ENCODE measurements at places on chromosomes 7 and 10.

- DNase-seq, result no peak
Measured at GRCh38 chr7:104902183-104902582, 111.8 kb upstream of the KMT2E start.

GRCh38 chr10:84478151-84478550 is 149.8 kb downstream of the CCSER2 start:
- no peak for DNase-seq

GRCh38 chr7:74474271-74474865 is 20.7 kb downstream of the GTF2IRD1 start:
- no peak for DNase-seq

DNA sequence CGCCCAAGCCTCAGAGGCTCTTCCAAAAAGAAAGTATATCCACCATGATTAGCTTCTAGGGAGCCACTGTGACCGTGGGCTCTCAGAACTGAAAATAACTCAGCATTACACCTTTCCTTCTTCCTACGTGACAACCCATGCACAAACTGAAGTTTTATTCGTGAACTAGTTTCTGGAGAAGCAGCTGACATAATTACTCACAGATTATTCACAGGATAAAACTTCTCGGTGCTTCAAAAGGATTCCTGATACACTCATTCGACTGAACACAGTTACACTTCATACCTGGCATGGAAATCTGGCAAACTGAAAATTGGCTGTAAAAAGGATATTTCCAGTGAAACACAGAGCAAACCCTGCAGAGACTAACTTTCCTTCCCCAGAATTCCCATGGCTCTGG is 139.2 kb upstream of the PTER start:
- no peak for DNase-seq

- DNase-seq, result no peak
Measured at GRCh38 chr7:141272417-141272816, 198.6 kb downstream of the TMEM178B start.

DNA sequence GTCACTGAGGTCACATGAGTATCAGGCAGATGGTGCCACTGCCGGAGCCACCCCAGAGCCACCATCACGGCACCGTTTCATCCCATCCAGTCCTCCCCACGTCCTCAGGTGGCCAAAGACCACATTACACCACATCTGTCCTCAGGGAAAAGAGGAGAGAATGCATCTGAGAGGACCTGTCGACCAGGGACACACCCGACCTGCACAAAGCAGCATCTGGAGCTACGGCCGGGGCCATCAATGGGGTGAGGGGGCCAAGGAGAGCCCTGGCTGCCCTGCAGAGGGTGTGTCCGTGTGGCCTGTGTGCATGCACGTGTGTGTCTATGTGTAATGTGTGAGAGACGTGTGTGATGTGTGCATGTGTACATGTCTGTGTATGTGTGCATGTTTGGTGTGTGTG is 480.6 kb downstream of the DNAJB6 start:
- DNase-seq, result no peak

- no peak for DNase-seq
Measured at GRCh38 chr10:69638642-69639041, 8.6 kb downstream of the FAM241B start.

- no peak for DNase-seq
Measured at GRCh38 chr7:130369831-130370550, 10.3 kb upstream of the CPA1 start.

DNA sequence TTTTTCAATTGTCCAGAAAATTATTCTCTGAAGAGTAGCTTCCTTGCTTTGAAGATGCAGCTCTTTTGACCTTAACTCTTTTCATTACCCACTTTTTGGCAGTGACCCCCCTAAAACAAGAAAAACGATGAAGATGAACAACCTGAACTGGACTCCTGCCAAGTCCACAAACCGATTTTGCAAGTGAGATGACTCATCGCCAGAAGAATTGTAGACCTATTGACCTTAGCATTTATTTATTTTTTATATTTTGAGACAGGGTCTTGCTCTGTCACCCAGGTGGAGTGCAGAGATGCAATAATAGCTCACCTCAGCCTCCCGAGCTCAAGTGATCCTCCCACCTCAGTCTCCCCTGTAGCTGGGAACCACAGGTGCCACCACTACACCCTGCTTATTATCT is 859.2 kb downstream of the GATA3 start:
- DNase-seq, result no peak

DNA sequence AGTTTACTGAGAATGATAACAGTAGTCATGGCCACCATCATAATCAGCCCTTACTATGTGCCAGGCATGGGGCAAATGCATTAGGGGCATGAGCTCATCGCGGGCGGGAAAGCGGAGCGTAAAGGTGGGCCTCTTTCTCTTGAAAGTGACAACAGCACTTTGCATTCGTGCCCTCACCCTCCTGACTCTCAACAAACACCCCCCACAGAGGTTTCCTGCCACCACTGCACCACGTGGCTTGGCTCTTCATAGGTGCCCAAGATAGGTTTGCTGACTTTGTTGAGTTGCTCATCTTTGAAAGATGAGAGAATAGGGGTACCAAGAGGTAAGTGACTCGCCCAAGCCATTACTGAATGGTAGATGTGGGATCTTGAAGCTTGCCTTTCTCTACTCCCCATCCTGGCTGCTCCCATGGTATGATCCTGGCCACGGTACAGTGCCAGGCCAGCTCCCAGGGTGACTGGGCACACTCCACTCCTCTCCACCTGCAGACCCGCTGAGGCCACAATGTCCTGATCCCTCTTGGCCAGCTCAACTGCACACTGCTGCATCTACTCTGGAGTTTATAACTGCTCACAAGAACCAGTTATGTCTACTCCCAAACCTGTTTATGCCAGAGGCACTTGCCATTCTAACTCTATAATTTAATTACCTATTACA is 26.0 kb downstream of the SLIT1 start:
- no peak for DNase-seq

DNA sequence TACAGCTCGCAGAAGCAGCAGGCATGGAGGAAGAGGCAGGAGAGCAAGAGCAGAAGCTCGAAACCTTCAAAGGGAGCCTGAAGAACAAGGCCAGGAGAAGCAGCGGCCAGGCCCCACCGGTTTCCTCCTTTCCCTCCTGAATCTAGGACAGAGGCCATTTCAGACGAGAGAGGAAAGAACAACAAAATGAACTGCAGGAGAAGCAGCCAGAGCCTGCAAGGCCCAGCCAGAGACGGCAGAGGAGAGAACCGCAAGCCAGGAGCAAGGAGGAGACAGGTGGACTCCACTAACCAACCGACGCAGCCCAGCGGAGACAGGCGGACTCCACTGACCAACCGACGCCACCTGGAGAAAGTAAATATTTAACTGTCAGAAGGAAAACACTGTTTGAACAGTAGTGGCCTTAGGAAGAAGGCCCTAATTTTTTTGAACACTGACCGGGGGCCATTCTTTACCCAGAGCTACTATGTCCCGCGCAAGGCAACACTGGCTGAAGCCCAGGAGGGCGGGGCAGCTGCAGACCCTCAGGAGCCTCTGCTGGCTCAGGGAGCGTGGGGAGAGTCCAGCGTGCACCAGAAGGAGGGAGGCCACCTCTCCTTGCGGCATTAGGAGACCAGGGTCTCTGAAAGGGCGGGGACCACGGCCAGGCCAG is 559.2 kb downstream of the PTPRN2 start:
- DNase-seq, result no peak

GRCh38 chr7:95916573-95917297 is 144.4 kb downstream of the DYNC1I1 start:
- DNase-seq, result no peak

DNA sequence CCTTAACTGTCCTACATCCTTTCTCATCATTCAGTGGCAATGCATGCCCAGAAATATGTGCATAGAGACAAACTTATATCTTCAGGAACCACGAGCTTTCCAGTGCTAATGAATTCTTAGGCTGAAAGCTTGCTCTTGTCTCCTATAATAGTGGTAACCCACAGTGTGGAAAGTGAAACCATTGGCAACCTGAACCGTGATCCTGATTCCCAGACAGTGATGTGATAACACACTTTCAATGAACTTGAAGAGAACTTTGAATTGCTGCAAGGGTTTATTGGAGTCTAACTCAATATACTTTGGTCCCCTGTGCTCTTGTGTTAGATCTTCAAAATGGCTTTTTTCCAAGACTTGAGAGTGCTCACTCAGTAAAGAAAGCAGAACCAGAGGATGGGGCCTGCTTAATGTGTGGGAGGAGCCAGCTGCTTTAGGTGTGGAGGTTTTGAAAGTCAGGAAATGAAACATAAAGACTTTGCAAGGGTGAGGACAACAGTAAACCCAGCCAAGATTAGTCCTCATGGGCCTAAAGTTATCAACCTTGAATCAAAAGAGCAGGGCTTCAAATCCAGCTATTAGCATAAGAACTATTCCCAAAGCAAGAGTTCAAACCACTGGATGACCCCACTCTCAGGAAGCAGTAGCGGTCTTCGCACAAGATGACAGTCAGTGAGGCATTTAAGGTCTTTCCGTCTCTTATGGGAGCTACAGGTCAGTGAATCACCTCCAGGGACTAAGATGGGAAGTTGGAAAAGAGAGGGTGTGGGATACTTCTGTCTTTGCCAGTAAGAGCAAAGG is 332.4 kb upstream of the NRP1 start:
- no peak for DNase-seq

DNA sequence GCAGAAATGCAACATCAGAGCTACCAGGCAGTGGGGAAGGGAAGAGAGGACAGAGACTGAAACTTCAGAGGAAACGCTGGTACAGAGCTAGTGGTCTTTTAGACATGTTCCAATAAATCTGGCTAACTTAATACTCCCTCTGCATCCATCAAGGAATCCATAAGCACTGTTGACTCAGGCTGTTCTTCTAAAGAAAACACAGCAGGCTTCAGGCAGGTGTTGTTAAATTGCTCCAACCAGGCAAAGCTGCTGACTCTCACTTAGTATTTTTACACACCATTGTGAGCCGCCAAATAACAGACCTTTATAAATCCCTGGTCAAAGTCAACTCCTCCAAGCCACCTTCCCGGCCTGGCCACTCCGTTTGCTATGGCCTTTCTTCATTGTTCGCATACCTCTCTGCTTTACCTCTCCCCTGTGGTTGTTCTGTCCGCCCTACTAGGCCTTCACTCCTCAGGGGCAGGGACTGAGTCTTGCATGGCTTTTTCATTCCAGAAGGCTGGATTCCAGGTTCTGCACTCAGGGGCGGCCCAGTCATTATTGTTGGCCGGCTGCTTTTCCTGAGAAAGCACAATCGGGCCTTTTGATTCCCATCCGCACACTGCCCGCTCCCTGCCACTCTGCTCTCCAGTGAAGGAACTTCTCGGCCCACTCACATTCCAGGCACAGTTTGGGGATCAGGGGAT is 18.4 kb downstream of the CREB3L2 start:
- DNase-seq, result no peak

DNA sequence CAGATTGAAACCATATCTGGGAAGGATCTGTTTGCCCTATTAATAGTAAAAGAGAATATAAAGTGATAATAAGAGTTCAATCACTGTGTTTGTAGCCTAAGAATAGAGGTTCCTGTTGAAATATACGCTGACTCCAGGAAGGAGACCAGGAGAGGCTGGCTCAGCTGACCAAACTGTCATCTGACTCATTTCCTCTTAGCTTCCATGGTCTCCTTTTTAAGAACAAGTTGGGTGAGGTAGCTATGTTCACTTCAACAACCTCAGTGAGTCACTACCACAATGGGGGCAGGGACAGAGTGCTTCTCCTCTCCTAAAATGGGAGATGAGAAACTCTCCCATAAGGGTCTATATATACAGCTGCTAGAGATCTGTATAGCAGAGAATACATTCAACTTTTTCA is 543.3 kb downstream of the CALN1 start:
- no peak for DNase-seq

DNA sequence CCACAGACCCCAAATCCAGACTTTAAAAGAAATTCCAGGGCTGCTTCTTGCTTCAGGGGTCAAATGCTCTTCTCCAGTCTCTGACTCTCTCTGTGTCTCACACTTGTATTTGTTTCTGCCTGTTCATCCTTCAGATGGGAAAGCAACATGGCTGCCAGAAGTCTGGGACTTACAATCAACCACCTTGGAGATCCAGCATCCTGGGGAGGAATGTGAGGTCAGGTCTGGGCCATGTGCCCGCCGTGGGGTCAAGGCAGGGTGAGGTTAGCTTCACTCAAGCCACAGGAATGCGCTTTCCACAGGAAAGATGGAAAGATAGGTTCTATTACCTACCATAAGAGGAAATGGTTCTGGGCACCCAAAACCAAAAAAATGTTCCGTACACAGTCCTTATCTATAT is 34.3 kb upstream of the NPVF start:
- no peak for DNase-seq

DNA sequence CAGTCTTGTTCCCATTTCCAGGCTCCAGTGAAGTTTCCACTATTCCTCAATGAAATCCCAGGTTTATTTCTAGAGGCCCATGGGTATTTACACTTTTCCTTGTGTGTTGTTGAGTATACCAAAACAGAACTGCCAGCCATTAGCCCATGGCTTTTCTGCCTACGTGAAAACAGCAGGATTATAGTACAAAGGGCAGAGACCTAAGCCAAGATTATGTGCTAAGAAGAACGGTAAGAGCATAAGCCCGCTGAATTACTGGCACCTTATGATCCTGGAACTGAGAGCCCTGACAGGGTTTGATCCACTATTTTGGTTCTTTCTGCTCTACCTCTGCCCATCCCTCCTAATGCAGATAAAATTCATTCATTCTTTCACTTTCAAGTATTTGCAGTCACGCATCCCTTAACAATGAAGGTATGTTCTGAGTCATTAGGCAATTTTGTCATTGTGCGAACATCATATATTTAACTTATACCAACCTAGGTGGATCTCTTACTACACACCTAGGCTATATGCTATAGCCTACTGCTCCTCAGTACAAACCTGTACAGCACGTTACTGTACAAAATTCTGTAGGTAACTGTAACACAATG is 16.0 kb downstream of the SEMA3C start:
- DNase-seq, result no peak

DNA sequence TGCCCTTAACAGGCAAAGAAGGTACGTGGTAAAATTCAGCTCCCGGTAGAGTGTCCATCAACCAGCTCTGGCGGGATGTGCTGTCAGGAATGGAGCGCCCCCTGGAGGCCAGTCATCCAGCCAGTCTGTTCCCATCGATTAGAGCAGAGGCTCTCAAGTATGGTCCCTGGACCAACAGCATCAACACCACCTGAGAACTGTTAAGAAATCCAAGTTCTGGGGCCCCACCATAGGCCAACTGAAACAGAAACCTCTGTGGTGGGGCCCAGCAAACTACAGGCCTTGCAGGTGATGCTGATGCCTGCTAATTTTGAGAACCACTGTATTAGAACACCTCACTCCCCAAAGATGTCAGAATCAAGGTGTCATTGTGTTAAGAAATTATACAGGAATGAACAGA is 109.2 kb downstream of the DPY19L1 start:
- DNase-seq, result no peak

- DNase-seq, result no peak
Measured at GRCh38 chr10:123398756-123399155, 244.6 kb downstream of the BUB3 start.

All from SIG-M5 (cell line).